Urinary bladder (tissue), 4 donors: ENCODE measurements at places on chromosomes 1 and 21.

- DNase-seq, result no peak
These were observed 660.6 kb upstream of the ADGRL4 start for GRCh38 chr1:79667166-79667565.

GRCh38 chr1:180241716-180242544 is 11.9 kb downstream of the LHX4 start:
- no peak for DNase-seq

DNA sequence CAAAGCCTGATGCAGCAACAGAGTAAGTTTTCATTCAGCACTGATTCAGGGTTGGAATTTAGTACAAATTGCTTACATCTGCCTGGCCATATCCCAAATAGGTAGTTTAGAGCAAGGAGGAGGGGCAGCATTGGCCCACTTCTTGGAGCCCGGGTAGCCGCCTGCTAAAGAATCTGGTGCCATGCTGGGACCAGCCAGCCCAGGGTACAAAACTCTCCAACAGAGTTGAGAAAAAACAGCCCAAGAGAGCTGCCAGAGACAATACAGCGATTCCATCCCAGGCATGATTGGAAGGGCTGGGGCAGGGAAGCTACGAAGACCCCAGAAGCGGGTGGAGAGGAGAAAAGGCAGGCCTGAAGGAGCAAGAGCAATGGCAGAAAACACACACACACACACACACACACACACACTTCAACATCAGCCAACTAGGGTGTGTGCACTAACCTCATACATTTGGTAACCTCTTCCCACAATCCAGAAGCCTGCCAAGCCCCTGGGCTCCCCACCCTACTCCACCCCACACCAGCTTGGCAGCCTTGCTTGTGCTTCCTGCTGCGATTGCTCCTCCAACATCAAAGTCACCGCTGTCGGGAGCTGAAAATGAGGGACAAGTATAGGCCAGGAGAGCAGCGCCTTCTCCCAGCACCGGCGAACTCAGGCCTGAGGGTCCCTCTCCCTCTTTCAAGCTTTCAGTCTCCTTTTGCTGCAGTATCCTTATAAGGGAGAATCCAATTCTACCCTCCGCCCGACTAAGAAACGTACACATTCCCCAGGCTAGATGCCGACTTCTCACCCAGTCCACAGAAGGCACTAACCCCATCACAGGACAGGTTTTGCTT is 1.2 kb downstream of the PIK3C2B start:
- DNase-seq, result peak; percentile 53

DNA sequence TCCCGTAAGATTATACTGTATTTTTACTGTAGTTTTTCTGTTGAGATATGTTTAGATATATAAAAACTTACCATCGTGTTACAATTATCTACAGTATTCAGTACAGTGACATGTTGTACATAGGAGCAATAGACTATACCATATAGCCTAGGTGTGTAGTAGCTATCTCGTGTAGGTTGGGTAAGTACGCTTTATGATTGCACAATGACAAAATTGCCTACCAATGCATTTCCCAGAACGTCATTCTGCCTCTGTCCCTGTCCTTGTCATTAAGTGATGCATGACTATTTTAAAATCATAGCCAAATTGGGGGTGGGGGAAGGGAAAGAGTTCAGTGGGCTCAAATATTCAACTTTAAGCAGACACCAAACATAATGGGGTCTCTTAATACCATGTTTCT is 233.8 kb upstream of the TMEM51 start:
- no peak for DNase-seq

DNA sequence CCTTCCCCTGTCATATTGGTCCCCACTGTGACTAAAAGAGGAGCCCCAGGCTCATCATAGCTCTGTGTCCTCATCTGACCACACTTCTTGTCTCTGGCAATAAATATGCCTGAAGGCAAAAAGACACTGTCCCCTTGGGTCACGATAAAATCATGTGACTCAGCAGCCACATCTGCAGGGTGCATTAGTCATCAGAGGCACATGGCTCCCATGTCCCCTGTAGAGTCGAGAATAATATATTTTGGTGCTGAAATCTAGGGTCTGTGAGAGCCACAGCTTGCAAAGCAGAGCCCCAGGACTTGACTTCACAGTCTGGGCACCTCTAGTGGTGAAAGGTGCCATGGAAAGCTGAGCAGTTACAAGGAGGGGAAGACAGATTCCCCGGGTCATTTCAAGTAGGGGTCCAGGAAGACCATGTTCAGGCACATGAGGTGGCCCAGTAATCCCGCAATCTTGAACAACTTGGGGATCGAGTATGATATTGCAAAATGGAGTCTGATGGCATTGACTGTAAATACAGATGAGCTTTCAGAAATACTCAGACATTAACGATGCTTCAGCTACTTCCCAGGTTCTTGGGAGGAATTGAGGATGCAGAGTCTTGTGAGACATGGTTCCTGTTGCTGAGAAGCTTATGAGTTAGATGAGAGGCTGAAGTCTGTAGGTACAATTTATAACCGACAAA is 68.6 kb downstream of the SLC35F3 start:
- no peak for DNase-seq

GRCh38 chr1:12040457-12041051 is 21.3 kb downstream of the MIIP start:
- no peak for DNase-seq

GRCh38 chr1:22877112-22877915 is 95.4 kb downstream of the LACTBL1 start:
- no peak for DNase-seq

DNA sequence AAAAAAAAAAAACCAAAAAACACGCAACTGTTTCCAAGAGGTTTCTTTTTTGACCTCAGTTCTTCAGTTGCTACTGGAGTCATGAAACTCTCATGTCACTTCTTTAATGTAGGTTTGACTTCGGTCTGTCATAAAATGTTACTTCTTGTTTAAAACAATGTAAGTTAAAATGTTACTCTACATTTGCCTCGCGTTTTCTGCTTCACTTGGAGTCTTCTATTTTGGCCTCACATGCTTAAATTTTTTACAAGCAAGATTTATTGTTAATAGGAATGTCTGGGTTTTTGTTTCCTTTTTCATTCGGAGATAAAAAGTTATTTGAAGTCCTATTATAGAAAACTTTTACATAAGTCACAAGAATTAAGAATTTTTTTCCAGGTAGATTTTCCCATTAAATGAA is 880.2 kb downstream of the LTN1 start:
- DNase-seq, result no peak

- DNase-seq, result no peak
These were observed 27.8 kb upstream of the VAMP3 start for GRCh38 chr1:7743346-7743745.

DNA sequence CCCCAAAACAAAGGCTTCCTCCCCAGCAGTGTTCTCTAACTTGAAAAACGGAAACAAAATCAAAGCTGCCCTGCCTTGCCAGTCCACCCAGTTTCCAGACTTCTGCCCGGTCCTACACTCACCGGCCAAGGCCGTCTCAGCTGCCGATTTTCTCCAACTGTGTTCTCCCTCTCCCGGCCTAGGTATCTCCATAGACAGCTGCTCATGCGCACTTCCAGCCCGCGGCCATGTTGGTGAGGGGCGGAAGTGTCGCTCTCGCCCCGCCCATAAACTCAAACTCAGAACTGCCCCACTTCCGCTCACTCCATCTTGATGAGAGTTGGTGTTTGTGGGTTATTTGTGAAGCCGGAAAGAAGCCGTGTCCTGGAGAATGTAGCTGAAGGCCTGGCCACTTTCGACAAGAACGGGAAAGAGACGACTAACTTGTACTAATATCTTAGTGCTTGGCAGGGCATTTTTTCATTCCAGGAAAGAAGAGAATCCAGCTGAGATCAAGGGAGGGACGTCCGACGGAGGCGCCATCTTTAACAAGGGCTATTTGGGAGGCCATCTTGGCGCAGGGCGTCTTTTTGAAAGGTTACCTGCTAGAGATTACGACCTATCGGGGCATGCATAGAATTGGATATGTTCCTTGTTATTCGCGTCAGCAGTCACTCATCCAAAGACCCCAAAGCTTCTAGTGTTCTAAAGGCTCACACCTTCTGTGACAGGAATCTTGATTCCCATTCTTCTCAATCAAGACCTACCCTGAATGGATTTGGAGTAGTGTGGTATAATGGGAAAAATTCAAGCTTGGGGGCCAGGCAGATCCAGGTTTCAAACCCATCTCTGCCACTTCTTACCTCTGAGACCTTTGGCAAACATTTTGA is at the start of gene USF1:
Gene USF1, minus strand, starts transcription at position 242 of the 869 bp plus-strand sequence. CDS start 2,702 bp downstream, outside the sequence.
- DNase-seq, result peak; percentile 97

GRCh38 chr1:222897527-222898190 is 82.8 kb downstream of the DISP1 start:
- peak; percentile 59 for DNase-seq

GRCh38 chr1:198352975-198353695 is 187.3 kb downstream of the ATP6V1G3 start:
- DNase-seq, result no peak

DNA sequence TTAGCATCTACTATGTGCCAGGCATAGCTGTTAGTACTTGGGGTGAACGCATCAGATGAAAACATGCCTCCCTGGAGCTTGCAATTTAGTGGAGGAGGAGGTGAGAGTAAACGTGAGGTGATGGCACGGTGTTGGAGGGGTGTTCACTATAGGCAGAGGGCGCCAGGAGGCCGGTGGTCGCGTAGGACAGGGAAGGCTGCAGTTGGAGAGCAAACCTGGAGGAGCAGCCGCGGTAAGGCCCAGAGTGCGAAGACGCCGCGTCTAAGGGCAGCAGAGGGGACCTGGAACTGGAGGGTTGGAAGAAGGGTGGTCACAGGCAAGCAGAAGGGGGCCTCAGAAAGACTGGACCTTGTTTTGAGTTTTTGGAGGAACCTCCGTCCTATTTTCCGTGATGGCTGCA is 30.2 kb upstream of the TRIM17 start:
- no peak for DNase-seq

GRCh38 chr1:65948609-65949229 is 156.0 kb downstream of the PDE4B start:
- DNase-seq, result no peak
